Left hindlimb (tissue), 1 donor: ENCODE measurements at places on chromosomes 4 and X.

GRCh38 chr4:3343358-3343757 is 50.5 kb downstream of the RGS12 start:
- no peak for DNase-seq

GRCh38 chr4:5276475-5277075 is 225.3 kb downstream of the STK32B start:
- DNase-seq = no peak

GRCh38 chrX:152197465-152197864 is 59.1 kb upstream of the MAGEA10 start:
- DNase-seq = no peak

DNA sequence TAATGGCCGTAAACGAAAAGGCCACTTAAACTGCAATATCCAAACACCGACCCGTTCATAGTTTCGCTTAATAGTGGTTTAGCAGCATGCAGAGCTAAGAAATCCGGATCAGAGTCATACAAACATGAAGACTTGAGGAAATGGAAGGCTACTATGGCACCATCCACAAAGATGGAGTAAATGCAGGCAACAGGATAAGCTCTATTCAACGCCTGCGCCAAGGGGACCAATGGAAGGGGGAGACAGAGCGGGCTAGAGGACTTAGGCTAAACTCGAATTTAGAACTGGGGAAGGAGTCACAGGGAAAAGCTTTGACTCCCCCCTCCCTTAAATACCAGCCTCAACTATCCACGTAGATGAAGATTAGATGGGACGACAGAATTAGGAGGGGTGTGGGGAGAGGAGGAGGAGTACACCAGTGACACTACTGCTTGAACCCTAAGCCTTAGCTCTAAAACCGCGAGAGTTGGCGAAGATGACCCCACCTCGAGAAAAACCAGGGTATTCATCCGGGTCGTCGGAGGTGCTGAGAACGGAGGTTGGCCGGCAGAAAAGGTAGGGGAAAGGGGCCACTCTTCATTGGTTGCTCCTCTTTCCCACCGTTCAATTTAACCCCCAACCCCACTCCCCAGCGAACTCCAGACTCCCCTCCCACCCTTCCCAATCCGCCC is 3.5 kb downstream of the HUWE1 start:
- peak; percentile 57 for DNase-seq

DNA sequence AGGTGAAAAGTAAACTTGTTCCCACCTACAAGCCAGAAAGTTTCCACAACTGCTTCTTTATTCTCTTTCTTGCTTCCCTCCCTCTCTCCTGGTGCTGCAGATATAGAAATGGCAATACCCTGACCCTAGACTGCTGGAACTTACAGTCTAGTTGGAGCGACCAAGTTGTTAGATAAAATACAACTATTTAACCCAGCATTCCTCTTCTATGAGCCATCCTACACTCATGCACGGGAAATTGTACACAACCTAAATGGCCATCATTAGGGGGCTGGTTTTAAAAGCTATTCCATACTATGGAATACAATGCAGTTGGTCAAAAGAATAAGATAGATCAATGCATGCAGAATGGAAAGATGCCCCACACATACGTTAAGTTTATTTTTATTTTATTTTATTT is 41.1 kb downstream of the PJA1 start:
- no peak for DNase-seq

GRCh38 chr4:78710536-78710935 is 65.6 kb upstream of the BMP2K start:
- no peak for DNase-seq

- DNase-seq = no peak
Observed at GRCh38 chr4:52407545-52407944, 251.6 kb downstream of the USP46 start.

- DNase-seq = no peak
Observed at GRCh38 chr4:153534792-153535629, 68.9 kb downstream of the TMEM131L start.

DNA sequence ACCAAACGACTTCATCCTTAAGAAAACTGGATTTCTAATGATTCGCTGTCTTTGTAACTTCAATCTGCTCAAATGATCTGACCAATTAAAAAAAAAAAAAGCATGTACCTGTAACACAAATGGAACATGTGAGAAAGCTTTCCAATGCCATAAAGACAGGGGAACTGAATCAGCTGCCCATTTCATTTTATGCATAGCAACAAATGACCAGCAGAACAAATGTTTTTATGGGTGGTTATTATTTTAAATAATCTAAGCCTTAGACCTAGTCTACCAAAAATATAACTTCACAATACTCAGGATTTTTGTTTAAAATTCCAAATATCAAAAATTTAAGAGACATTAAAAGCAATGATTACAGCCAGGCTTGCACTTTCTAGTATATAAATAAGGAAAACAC is 145.7 kb downstream of the NR3C2 start:
- DNase-seq = no peak

- DNase-seq = no peak
Observed at GRCh38 chr4:162498168-162498567, 334.4 kb upstream of the FSTL5 start.

- no peak for DNase-seq
Observed at GRCh38 chr4:154973244-154974035, 192.4 kb downstream of the RBM46 start.

- DNase-seq = no peak
Observed at GRCh38 chrX:124540474-124540873, 194.1 kb downstream of the SH2D1A start.

DNA sequence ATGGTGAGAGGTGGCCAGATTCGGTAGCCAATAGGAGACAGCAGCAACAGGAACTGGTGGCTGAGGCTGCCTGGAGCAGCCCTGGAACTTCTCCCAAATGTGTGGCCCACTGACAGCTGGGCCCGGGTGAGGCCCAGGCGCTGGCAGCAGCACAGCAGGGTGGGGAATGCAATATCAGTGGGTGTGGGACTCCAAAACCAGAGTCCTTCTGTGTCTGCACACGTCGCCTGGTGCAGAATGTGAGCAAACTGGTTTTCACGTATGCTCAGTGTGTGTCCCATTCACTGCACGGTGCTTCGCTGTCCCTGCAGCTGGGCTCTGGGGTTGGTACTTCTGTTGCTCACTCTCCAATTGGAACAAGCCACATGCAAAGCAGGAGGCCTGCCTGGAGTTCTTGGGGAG is 14.4 kb upstream of the CENPU start:
- peak; percentile 76 for DNase-seq

- no peak for DNase-seq
Observed at GRCh38 chrX:155216940-155217440, 730 bp downstream of the VBP1 start.

GRCh38 chrX:19237901-19238300 is 105.8 kb upstream of the PDHA1 start:
- no peak for DNase-seq

- no peak for DNase-seq
Observed at GRCh38 chr4:888029-888428, 44.1 kb downstream of the GAK start.

GRCh38 chr4:119227690-119228089 is 15.2 kb downstream of the USP53 start:
- no peak for DNase-seq

GRCh38 chrX:11265352-11265751 is 27.9 kb upstream of the AMELX start:
- DNase-seq = no peak

DNA sequence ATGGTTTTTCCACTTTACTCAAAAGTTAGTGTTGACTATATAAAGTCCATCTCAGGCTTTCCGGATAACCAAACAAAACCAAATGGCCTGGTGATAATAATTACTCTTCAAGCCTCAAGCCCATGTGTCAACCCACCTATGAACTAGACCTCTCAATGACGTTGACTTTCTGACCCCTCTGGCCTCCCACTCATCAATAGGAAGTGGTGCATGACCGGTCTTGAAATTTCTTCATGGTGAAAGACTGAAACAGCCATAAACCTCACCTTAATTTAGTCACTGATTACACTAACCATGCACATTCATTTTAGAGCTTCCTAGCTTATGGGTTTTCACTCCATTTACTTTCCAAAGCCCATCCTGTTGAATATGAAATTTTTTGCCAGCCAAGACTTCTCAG is 276.0 kb downstream of the KLHL13 start:
- DNase-seq = no peak

DNA sequence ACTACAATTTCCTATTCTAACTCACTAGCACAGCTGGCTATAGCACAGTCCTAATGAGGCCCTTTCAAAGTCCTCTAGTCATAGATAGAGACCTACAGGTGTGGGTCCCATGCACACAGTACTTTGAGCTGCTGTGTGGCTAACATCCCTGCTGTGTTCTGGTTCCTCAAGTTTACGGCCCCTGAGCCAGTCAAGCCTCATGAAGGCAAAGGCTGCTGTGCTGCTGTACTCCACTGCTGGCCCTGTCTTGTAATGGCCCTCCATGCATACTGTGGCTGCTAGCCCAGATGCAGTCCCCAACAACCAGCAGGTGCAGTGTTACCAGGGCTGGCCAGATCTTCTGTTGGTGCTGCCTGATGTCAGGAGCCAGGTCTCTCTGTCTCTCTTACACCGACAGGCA is 23.4 kb upstream of the ENPEP start:
- no peak for DNase-seq

DNA sequence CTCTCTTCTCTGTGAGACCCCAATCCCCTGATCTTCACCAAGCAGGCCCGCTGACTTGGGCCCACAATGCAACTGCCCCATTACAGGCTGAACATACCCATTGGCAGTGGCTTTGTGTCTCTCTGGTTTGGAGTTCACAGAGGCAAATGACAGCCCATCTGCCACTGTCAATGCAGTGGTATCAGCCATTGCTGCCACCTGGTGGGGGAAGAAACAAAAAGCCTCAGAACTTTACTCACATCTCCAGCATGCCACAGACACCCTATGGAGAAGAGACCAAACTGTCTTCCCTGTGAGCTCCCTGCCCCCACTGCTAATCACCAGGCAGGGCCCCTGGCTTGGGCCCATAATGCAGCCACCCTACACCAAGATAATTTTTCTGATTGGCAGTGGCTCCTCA is 729.3 kb upstream of the ACTRT1 start:
- DNase-seq = peak; percentile 21

DNA sequence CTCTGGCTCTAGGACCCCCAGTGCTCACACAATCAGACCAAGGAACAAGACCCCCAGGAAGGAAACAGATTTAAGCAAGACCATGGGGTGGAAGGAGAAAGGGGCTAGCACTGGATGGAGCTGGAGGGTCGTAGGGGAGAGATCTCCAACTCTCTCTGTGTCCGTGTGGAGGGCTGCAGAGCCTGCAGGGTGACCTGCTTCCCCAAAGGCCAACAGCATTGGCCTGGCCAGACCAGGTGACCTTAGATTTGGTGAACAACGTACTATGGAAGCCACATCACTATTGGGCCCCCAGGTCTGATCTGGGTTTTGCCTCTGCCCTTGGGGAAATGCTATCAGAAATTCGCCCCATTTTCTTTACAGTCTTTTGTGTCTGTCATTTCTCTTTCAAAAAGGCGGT is 26.0 kb downstream of the NLGN3 start:
- no peak for DNase-seq

- no peak for DNase-seq
Observed at GRCh38 chrX:71291381-71291780, 7.9 kb downstream of the NONO start.

DNA sequence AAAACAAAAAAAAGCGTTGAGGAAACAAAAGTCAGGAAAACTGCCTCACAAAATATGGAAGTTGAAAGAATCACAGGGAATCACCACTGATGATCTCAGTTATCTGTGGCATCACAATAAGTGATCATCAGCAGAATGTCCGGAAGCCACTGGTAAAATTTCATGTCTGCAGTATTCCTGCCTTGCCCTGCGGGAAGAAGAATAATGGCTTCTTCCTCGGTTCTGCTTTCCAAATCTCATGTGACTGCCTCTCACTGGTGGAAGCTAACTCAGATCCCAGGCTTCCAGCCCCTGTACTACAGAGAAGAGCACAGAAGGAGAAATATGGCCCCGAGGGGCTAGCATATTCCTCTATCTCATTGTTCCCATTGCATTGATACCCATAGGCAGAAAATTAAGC is 12.7 kb upstream of the ZNF330 start:
- no peak for DNase-seq

- no peak for DNase-seq
Observed at GRCh38 chr4:34371676-34372075, 1872.6 kb downstream of the ARAP2 start.
